ENCODE measurements at places on chromosomes 2 and 18.
A peak's percentile ranks its signal among the peaks of the same experiment; 100 is the strongest.

DNA sequence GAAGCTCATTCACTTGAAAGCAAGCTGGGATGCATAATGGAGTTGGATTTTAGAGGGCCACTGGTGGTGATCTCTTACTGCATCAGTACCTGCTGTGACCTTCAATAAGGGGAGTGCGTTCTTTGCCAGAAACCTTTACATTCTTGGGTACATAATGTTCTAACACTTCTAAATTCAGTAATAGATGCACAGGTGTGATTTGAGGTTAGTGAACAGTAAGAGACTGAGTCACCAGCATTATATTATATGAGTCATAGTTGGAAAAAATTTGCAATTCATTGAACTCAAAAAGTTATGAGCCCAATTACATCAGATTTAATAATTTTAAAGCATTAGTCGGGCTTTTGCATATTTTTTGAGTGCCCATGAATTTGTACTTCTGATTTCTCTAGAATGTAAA lies 803.3 kb downstream of the ADCYAP1 start:
- no peak for DNase-seq

DNA sequence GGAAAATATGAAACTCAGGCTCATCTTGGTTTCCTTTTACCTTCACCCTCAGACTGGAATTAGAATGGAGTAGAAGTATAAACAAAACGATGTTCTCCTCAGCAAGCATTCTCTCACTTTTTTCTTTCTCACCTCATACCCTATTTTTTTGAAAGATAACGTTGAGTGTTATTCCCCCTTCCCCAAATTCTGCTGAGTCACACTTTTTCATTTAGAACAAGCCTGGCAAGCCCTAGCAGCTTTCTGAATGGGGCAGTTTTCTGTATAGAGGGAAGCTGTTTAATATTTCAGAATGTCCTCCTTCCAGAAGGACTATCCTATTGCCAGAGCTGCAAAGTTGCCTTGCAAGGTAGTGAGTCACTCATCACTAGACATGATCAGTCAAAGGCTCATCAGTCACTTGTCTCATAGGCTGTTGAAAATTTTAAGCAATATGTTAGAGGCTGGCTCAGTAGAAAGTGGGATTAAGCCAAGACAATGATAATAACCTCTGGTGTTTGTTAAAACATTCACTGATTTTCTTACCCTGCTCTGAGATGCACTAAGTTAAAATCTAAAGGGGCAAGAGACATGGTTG lies 416.1 kb downstream of the RNF144A start:
- no peak for DNase-seq

DNA sequence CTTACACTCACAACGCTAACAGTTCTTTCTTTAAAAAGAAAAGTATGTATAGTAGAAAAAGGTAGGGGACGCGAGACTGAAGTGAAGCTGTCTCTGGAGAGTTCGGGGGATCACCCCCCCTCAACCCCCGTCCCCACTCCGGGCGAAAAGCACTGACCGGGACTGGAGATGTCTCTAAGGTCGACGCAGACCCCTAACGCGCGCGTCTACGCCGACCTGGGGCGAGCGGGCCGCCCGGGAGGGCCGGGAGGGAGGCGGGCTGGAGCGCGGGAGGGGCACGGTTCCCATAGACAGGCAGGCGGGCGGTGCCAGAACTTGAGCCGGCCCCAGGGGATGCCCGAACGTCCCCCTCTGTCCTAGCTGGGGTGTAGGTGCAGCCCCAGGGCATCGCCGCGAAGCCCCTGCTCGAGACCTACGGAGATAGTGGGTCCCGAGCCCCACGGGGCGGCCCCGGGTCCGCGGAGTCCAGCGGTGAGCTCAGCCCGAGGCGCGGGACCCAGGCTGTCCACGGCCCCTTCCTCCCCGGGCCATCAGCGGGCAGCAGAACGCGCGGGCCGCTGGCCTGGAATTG lies 82.2 kb downstream of the CHRNA1 start:
- DNase-seq: no peak

DNA sequence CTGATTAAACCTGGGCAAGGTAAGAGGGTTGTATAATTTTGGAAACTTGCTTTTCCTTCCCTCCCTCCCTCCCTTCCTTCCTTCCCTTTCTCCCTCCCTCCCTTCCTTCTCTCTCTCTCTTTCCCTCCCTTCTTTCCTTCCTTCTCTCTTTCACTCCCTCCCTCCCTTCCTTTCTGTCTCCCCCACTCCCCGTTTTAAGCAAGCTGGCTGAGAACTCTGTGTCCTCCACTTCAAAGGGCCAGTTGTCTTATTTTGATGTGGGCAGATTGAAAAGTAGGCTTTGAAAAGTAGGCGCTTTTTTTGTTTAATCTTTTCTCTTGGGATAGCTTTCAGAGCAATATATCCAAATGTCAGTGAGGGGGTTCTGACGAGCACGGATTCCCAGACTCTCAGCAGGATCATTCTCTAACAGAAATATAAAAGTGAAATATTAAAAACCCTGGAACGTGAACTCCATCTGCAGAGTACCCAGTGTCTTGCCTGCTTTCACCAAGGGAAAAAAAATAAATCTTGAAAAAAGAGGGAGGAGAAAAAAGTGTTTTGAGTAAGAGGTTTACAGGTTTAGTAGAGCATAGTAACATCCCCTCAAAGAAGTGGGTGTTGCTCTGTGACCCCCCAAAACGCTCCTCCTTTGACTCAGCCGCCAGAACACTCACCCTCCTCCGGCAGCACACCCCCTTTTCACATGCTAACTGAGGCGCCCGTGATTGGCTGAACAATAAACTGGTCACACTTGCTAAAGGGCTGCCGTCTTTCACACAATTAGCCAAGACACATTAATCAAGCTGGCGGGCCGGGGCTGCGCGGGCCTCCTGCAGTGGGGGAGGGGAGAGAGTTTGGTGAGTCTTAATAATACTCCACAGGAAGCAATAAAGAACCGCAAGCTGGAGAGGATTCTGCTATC lies 52.2 kb downstream of the CDK15 start:
- no peak for DNase-seq

DNA sequence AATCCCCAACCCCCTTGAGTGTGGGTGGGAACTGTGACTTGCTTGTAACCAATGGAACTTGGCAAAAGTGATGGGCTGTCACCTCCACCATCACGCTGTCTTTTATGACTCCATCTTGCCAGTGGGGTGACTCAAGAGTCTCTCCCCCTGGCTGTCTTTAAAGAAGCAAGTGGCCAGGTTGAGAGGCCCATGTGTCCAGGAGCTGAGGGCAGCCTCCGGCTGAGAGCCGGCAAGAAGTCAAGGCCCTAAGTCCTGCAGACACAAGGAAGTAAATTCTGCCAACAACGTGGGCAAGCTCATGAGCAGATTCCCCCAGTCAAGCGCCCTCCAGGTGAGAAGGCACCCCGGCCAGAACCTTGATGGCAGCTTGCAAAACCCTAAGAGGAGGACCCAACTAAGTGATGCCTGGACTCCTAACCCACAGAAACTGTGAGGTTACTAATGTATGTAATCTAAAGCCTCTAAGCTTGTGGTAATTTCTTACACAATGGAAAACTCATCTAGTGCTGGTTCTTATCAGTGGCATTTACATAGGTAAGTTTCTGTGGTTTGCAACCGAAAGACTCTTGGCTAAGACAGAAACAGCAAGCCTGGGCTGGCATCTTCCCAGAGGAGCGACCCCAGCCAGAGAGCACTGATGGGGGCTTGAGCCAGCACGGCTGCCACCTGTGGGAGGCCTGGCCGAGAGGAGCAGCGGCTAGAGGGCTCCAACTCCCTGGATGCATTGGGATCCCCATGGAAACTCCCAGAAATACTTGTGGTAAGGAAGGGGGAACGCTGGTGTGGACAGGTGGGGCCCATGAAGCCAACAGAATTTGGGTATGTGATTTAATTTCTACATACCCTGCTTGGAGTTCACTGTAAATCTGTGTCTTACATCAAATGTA lies 49.3 kb downstream of the CIB4 start:
- DNase-seq: no peak

DNA sequence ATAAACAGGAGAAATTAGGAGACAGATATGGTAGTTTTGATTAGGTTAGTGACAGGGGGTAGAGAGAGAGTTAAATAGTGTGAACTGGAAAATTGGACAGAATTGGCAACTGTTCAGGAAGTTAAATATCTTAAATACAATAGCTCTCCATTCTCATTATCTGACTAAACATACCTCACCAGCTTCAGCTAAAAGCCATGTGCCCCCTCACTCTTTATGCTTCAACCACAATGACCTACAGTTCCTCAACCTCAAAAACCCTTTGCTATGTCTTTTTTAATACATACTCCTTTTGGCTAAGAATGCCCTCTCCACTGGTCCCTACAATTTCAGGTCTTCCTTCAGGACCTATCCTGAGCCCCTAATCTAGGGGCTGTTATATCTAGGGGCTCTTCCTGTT lies 740.2 kb upstream of the ZEB2 start:
- no peak for DNase-seq

GRCh38 chr2:159562248-159562647 lies 54.1 kb downstream of the BAZ2B start:
- DNase-seq: no peak

GRCh38 chr18:34933909-34934661 lies 107.1 kb upstream of the MAPRE2 start:
- no peak for DNase-seq

- DNase-seq: no peak
These were observed 356.7 kb downstream of the STK39 start for GRCh38 chr2:167890739-167891138.

DNA sequence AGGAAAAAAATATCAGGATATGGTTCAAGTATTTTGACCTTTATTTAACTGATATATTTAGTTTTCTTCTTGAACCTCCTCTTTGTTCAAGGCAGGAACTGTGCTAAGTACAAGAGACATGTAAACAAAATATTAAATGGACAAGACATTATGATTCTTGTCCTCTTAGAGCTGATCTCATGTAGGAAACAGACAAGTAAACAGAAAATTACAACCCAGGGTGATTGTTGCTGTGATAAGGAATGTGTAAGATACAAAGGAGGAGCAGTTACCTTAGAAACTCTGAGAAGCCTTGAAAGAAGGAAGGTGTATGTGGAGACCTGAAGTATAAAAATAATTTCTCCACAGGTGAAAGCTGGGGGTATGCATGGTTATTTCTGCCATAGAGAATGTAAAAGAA lies 12.9 kb downstream of the RBM45 start:
- DNase-seq: no peak

DNA sequence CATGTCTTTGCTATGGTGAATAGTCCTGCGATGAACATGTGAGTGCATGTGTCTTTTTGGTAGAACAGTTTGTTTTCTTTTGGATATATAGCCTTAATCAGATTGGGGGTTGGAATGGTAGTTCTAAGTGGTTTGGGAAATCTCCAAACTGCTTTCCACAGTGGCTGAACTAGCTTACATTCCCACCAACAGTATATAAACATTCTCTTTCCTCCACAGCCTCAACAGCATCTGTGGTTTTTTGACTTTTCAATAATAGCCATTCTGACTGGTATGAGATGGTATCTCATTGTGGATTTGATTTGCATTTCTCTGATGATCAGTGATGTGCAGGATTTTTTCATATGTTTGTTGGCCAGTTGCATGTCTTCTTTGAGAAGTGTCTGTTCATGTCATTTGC lies 112.2 kb upstream of the SESTD1 start:
- DNase-seq: no peak

DNA sequence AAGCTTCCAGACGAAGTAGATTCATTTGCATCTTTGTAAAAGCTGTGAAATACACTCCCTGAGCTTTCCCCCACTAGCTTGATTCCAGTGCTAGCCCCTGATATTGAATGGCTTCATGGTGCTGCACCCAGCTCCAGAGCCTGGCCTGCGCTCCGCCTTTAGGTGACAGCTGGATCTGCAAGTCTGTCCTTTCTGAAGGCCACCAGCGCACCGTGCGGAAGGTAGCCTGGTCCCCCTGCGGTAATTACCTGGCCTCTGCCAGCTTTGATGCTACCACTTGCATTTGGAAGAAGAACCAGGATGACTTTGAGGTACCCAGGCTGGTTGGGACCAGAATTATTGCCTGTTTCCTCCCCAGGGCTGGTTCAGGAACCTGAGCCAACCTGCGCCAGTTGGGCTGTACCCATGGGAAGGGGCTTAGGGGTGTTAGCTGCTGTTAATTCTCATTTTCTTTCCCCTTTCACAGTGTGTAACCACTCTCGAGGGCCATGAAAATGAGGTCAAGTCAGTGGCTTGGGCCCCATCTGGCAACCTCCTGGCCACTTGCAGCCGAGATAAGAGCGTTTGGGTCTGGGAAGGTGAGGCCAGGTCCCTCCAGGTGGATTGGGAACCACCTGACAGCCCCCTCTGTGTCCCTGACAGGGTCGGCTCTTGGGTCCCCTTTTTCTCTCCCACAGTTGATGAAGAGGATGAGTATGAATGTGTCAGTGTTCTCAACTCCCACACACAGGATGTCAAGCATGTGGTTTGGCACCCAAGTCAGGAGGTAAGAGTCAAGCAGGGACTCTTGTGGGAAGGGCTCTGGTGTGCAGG lies 1.3 kb downstream of the CIAO1 start:
- DNase-seq: peak; percentile 23

- DNase-seq: no peak
These were observed 23.0 kb downstream of the CDC42EP3 start for GRCh38 chr2:37648331-37649011.

DNA sequence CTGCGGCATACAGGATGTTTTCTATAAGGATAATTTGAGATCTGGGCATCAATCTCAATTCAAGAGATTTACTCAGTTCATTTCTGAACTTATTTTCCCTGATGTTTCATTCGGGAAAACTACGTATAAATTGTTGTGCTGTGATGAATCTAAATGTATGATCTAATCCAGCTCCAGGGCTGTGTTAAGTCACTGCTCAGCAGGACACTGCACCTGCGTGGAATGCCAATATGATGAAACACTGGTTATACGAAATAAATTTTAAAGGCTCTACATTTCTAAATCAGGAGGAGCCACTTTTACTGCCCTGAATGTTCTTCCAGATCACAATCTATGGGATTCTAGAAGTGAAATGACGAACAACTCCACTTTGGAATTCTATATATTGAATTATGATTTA lies 259.0 kb downstream of the HNMT start:
- DNase-seq: no peak

DNA sequence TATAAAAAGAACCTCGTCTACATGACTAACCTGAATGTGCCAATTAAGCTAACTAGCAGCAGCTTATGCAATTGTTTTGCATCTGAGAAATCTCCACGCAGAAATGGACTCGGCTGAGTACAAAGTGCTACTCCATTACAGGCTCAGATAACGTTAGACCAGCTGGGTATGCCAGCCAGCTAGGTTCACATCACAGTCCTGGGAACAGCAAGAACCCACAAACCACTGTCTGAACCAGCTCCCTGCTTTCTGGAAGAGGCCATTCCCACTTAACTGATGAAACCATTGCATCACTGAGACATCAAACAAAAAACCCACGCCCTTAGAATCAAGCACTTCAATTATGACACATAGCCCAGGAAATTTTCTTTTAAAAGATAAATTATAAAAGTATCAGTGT lies 202.7 kb downstream of the CYRIA start:
- DNase-seq: no peak

GRCh38 chr2:157061799-157062198 lies 195.7 kb upstream of the GALNT5 start:
- no peak for DNase-seq

DNA sequence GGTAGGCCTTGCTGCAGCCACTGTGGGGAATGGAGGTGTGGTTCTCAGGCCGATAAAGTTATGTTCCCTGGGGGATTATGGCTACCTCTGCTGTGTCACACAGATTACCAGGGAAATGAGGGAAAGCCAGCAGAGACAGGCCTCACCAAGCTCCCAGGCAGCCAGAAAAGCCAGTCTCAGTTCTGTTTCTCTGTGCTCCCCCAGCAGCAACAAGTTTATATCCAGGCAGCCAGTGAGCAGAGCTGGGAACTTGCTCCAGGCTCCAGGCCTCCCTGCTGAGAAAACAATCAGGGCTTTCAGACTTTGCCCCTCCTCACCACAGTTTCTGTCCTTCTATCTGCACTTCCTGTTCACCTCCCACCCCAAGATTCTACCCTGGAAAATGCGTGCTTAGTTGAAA lies 596.6 kb upstream of the GYPC start:
- DNase-seq: no peak

GRCh38 chr2:150259746-150260145 lies 227.7 kb downstream of the RND3 start:
- DNase-seq: no peak

All from stimulated activated CD8-positive, alpha-beta memory T cell treated with anti-CD3 and anti-CD28 coated beads, Interleukin-7, amount 100 ng/mL, for 48 hours (primary cell).